ENCODE measurements at places on chromosomes 13 and 19. TPM values are rescaled to one million over a fixed set of nuclear protein-coding genes. Genes with fewer than 3 reads are reported as not detected.

GRIN3B gene
- total RNA-seq = not detected

WDR88 gene
- not detected for total RNA-seq

CERS1 gene
- total RNA-seq = not detected

PSG2 gene
- total RNA-seq = not detected

GNG7 gene
- total RNA-seq = 0.59 TPM

CEACAM21 gene
- total RNA-seq = 9.7 TPM

PVR gene
- total RNA-seq = 11.7 TPM

HSPB6 gene
- not detected for total RNA-seq

PKN1 gene
- total RNA-seq = 140 TPM

- no peaks in the 10 kb centered on the region for H3K27me3 ChIP-seq
- H3K4me3 ChIP-seq = no peak overlapping the region
- H3K27ac ChIP-seq = no peak overlapping the region
- no peaks in the 10 kb centered on the region for H3K36me3 ChIP-seq
- no peak for DNase-seq
These were observed 527.4 kb upstream of the ATXN8OS start for GRCh38 chr13:69580255-69580654.

DNA sequence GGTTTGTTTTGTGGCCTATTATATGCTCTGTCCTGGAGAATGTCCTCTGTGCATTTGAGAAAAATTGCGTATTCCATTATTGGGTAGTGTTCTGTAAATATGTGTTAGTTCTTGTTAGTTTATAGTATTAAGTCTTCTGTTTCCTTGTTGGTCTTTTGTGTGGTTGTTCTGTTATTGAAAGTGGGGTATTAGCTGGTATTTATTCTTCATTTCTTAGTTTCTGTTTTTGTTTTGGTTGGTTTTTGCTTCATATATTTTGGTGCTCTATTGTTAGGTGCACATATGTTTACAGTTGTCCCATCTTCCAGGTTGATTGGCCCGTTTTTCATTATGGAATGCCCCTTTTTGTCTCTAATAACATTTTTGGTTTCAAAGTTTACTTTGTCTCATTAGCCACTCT is 77.3 kb downstream of the DNAJC15 start:
- H3K36me3 ChIP-seq = peaks cover 6% of the 10 kb centered on the region
- H3K27me3 ChIP-seq = no peaks in the 10 kb centered on the region
- H3K4me1 ChIP-seq = peaks cover 30% of the 10 kb centered on the region
- DNase-seq = no peak
- no peak overlapping the region for H3K4me3 ChIP-seq

GRCh38 chr19:48344892-48345291 is 18.8 kb downstream of the TMEM143 start:
- H3K4me1 ChIP-seq = peaks cover 4% of the 10 kb centered on the region
- H3K36me3 ChIP-seq = no peaks in the 10 kb centered on the region
- no peak for DNase-seq
- no peak overlapping the region for H3K4me3 ChIP-seq
- no peaks in the 10 kb centered on the region for H3K27me3 ChIP-seq

GRCh38 chr13:109468123-109468522 is 318.3 kb downstream of the IRS2 start:
- H3K27me3 ChIP-seq = no peaks in the 10 kb centered on the region
- no peak overlapping the region for H3K27ac ChIP-seq
- peaks cover 3% of the 10 kb centered on the region for H3K36me3 ChIP-seq

- no peaks in the 10 kb centered on the region for H3K4me1 ChIP-seq
- no peak overlapping the region for H3K27ac ChIP-seq
- no peak overlapping the region for H3K4me3 ChIP-seq
- no peaks in the 10 kb centered on the region for H3K36me3 ChIP-seq
- H3K27me3 ChIP-seq = peaks cover 33% of the 10 kb centered on the region
These were observed 5.7 kb upstream of the CEACAM18 start for GRCh38 chr19:51472607-51473006.

DNA sequence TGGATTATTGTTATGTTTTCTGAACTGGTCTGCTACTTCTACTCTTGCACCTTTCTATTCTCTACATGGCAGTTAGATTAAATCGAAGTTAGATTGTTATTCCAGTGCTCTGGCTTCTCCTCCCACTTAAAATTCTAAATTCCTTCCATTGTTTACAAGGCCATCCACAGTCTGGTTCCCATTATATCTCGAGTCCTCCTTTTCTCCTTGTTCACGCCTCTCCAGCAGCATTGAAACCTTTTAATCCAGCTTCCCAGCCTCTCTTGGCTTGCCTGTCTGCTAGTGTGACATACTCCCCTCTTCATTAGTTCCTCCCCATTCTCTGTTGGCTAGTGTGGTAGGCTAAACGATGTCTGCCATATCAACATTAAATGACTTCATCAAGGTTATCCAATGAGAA is 54.5 kb downstream of the DNAJC15 start:
- peaks cover 19% of the 10 kb centered on the region for H3K4me1 ChIP-seq
- peaks cover 18% of the 10 kb centered on the region for H3K36me3 ChIP-seq
- no peak overlapping the region for H3K4me3 ChIP-seq
- DNase-seq = no peak

DNA sequence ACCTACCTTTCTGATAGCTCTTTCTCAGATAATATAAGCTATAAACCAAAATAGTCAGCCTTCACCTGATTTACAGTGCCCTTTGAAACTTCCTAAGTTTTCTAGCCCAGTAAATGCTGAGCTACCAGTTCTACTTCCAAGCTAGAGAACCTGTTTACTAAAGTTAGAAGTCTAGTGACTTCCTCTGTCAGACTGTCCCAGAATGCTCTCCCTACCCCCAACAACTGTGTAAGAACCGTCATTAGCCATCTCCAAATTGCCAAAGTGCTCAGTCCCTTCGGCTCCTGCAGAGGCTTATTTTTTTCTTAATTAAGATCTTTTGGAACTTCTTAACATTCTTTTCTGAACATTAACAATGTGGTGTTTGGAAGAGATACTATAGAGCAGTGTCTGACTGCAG is 3.2 kb upstream of the ABCC4 start:
- no peak overlapping the region for H3K4me3 ChIP-seq
- H3K27me3 ChIP-seq = no peaks in the 10 kb centered on the region
- no peaks in the 10 kb centered on the region for H3K36me3 ChIP-seq
- H3K27ac ChIP-seq = no peak overlapping the region
- H3K4me1 ChIP-seq = peaks cover 14% of the 10 kb centered on the region

DNA sequence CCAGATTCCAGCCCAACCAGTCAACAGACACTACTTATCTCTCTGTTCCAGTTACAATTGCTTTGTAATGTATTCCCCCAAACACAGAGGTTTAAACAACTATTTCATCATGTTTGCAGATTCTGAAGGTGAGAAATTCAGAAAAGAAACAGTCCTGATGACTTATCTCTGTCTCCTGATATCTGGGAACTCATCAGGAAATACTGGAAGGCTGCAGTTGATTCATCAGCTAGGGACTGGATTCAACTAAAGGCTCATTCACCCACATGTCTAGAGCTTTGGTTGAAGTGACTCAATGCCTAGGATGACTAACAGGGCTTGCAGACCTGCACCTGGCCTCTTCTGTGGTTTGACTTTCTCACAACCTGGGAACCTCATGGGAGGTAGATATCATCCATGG is 56.6 kb upstream of the GPC6 start:
- no peak overlapping the region for H3K27ac ChIP-seq
- no peak overlapping the region for H3K4me3 ChIP-seq
- H3K4me1 ChIP-seq = no peaks in the 10 kb centered on the region

- no peaks in the 10 kb centered on the region for H3K27me3 ChIP-seq
- no peak overlapping the region for H3K27ac ChIP-seq
- no peak overlapping the region for H3K4me3 ChIP-seq
- no peaks in the 10 kb centered on the region for H3K4me1 ChIP-seq
These were observed 328.6 kb downstream of the SUCLA2 start for GRCh38 chr13:47672245-47673008.

DNA sequence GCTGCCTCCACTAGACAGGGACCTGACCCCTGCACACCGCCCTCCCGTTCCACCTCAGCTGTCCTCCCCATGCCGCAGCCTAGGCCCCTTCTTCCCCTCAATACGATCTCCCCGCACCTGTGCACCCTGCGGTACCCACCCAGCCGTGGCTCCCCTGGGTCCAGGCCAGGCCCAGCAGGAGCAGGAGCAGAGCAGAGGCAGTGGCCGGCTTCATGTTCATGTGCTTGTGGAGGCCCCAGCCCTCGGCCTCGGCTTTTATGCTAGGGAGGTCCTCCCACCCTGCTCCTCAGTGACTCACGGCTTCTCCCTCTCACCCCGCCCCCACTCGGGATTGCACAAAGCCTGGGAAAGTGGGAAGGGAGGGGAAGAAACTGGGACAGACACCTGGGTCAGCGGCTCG is 11.4 kb upstream of the KRTDAP start:
- H3K27ac ChIP-seq = no peak overlapping the region
- peaks cover 3% of the 10 kb centered on the region for H3K27me3 ChIP-seq
- no peaks in the 10 kb centered on the region for H3K36me3 ChIP-seq
- no peaks in the 10 kb centered on the region for H3K4me1 ChIP-seq
- DNase-seq = no peak

DNA sequence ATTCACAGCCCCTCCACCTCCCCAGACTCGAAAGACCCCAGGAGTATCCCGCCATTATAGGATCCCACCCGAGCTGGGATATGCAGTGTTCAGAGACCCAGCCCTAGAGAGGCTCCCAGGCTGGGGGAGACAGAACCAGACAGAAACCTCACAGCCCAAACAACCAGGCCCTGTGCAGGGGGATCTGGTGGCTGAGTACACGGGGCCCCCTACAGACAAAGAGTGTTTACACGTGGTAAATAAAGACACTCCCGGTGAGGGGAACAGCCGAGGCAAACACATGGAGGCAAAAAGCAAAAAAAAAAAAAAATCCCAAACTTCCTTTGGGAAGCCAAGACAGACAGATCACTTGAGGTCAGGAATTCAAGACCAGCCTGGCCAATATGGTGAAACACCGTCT is 25.1 kb downstream of the TINCR start:
- H3K36me3 ChIP-seq = no peaks in the 10 kb centered on the region
- H3K4me1 ChIP-seq = no peaks in the 10 kb centered on the region
- H3K27me3 ChIP-seq = no peaks in the 10 kb centered on the region
- no peak overlapping the region for H3K27ac ChIP-seq

GRCh38 chr13:103130681-103131210 is 64.5 kb upstream of the SLC10A2 start:
- no peak overlapping the region for H3K4me3 ChIP-seq
- H3K4me1 ChIP-seq = no peaks in the 10 kb centered on the region
- no peak overlapping the region for H3K27ac ChIP-seq
- no peaks in the 10 kb centered on the region for H3K36me3 ChIP-seq

DNA sequence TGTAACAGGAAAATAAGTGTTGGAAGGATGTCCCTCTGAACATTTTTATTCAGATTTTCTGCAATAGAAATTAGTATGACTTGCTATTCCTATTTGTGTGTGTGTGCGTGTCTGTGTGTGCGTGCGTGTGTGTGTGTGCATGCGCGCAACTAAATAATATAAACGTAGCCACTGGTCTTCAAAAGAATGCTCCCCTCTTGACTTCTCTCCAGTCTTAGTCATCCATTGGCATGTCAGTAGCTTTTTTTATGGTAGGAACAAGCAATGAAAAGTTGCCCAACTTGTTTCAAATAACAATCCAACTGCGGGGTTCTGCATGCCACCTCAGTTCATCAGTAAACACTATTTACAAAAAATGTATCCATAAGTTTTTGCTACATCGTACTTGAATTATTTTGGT is 249.6 kb downstream of the GPC6 start:
- no peak for DNase-seq
- H3K4me3 ChIP-seq = no peak overlapping the region
- H3K27ac ChIP-seq = no peak overlapping the region
- H3K4me1 ChIP-seq = no peaks in the 10 kb centered on the region
- no peaks in the 10 kb centered on the region for H3K36me3 ChIP-seq

DNA sequence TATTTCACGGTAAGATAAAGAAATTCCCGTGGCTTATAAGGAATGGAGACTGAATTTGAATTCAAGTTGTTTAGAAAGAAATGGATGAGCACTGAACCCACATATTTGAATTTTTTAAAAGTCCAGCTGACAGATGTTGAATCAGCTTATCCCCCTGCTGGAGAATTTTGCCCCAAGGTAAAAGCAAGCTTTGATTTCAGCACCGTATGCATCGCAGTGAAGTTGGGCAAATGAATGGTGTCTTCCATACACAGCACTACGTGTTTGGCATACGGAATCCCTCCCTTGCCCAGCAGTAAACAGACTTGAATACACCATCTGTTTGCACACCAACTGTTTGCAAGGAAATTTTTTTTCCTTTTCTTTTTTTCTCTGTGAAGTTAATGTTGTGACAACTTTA is 77.5 kb upstream of the PEG3 start:
- no peak overlapping the region for H3K27ac ChIP-seq
- no peaks in the 10 kb centered on the region for H3K4me1 ChIP-seq
- H3K27me3 ChIP-seq = no peaks in the 10 kb centered on the region
- H3K36me3 ChIP-seq = peaks cover 20% of the 10 kb centered on the region
- no peak overlapping the region for H3K4me3 ChIP-seq

DNA sequence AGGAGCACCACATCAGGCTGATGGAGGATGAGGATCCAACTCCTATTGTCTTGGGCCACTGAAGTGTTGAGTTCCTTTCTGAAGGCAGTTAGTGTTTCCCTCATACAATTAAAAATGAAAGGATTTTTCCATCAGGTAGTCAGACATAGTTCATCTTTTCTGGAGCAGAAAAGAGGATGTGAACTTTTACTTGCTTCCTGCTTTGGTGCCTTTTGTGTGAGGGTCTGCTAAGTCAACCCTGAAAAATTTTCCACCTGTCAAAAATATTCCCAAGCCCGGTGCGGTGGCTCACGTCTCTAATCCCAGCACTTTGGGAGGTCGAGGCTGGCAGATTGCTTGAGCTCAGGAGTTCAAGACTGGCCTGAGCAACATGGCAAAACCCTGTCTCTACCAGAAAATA is 43.9 kb downstream of the RGCC start:
- no peak overlapping the region for H3K27ac ChIP-seq
- DNase-seq = no peak
- H3K27me3 ChIP-seq = peaks cover 6% of the 10 kb centered on the region
- H3K36me3 ChIP-seq = peaks cover 27% of the 10 kb centered on the region

- no peaks in the 10 kb centered on the region for H3K27me3 ChIP-seq
- H3K27ac ChIP-seq = no peak overlapping the region
- no peak for DNase-seq
- H3K4me1 ChIP-seq = no peaks in the 10 kb centered on the region
- no peak overlapping the region for H3K4me3 ChIP-seq
- H3K36me3 ChIP-seq = no peaks in the 10 kb centered on the region
These were observed 612.6 kb downstream of the DACH1 start for GRCh38 chr13:71254384-71254783.

- peaks cover 12% of the 10 kb centered on the region for H3K36me3 ChIP-seq
- no peaks in the 10 kb centered on the region for H3K27me3 ChIP-seq
- H3K27ac ChIP-seq = no peak overlapping the region
- no peak overlapping the region for H3K4me3 ChIP-seq
These were observed 27.4 kb downstream of the FPR3 start for GRCh38 chr19:51822325-51822724.

GRCh38 chr19:4700693-4700970 is 23.0 kb downstream of the DPP9 start:
- DNase-seq = no peak
- H3K27ac ChIP-seq = no peak overlapping the region
- no peak overlapping the region for H3K4me3 ChIP-seq
- H3K27me3 ChIP-seq = no peaks in the 10 kb centered on the region
- H3K36me3 ChIP-seq = no peaks in the 10 kb centered on the region
- no peaks in the 10 kb centered on the region for H3K4me1 ChIP-seq

DNA sequence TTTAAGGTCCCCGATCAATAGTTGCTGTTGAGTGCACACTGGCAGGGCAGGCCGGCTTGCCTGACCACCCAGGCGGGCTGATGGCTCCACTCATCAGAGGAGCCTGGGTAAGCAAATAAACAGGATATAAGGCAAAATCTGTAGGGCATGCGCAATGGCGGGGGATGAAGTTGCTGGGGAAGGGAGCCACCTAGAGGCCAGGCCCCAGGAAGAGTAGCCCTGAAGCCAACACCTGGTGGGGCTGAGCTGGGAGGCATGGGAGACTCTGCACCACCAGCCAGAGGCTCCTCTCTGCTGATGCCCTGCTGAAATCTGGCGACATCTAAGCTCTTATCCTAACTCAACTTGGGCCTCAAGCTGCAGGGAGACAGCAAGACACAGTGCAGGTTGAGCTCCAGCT is 324.3 kb downstream of the ZNF536 start:
- H3K27me3 ChIP-seq = peaks cover 41% of the 10 kb centered on the region
- H3K36me3 ChIP-seq = no peaks in the 10 kb centered on the region
- no peak overlapping the region for H3K27ac ChIP-seq

Data from natural killer cell treated with Interleukin-12 subunit alpha and Interleukin-12 subunit beta and Interleukin-15 and Interleukin-18, amount 100 ng/mL, for 72 hours (primary cell).